ENCODE measurements at places on chromosomes 6 and 20.

GRCh38 chr6:16730738-16731477 lies 30.4 kb downstream of the ATXN1 start:
- no peak for DNase-seq

DNA sequence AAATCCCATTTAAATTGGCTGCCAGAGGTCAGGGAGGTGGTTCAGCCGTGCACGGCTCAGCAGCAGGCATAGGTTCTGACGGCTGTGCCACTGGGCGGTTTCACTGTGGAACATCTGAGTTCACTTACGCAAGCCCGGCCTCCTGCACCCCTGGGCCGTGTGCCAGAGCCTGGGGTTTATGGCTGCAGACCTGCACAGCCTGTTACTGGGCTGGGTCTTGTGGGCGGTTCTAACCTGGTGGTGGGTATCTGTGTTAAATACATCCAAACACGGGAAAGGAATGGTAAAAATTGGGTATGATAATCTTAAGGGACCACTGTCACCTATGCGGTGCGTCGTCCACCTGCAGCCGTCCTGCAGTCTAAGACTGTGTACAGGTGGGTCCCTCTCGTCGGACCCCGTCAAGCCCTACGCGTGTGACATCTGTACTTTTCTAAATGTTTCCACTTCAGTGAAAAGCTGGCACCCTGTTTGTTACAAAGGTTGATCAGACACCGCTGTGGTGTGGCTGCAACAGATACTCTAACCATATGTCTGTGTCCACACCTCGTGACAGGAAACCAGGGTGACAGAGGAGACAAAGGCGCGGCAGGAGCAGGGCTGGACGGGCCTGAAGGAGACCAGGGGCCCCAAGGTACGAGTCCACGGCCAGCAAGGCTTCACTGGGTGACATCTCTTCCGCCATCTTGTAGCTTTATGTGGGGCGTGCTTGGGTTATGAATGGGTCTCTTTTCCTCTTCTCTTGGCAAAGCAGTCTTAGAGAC lies 21.5 kb downstream of the COL9A3 start:
- no peak for DNase-seq

- DNase-seq, result no peak
These were observed 38.5 kb downstream of the DST start for GRCh38 chr6:56604186-56604585.

DNA sequence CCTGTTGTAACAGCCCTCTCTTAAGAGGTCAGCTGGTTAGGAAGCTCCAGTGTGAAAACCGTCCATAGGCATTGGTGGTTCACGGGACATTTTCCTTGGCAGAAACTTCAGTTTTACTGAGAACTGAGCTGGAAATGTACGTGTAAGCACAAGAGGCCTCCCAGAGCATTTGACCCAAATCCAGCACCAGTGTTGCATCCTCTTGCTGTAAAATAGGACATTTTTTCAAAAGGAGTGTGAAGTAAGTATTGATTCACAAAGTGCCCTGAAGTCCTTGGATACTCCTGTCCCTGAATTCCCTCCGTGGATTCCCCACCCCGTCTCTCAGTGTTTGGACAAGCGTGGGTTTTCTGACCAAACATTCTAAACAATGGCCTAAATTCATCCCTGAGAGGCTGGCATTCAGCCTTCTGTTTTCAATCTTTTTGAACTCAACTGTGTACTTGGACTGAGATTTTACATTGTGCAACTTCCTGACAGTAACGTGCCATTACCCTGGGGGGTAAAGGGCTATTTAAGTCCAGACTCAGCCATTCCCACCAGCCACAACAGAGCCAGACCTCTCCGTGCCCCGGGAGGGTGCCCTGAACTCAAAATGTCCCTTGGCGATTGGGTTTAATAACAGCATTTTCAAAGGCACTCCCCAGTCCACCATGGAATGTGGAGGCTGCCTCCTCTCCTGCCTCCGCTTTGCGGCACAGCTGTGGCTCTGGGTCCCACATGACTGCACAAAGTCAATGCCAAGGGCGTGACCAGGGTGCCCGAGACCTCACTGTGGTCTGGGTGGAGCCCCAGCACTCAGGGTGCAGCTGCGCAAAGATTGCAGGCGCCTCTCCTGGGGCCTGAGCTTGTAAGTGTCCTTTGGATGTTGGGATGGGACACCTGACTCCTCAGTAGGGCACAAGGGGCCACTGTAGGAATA lies 92.7 kb upstream of the AFDN start:
- no peak for DNase-seq

GRCh38 chr20:63161176-63161651 lies 54.7 kb downstream of the YTHDF1 start:
- no peak for DNase-seq

GRCh38 chr6:30842754-30843610 lies 41.3 kb upstream of the DDR1 start:
- DNase-seq, result no peak

- no peak for DNase-seq
These were observed 103.2 kb upstream of the ARMC2 start for GRCh38 chr6:108744996-108745395.

- DNase-seq, result no peak
These were observed 244.9 kb downstream of the HIVEP2 start for GRCh38 chr6:142700032-142700431.

GRCh38 chr6:50973464-50973863 lies 154.8 kb downstream of the TFAP2B start:
- DNase-seq, result no peak

- DNase-seq, result no peak
These were observed 25.2 kb upstream of the PDE7B start for GRCh38 chr6:135826236-135826804.

GRCh38 chr20:63212792-63213191 lies 3.1 kb downstream of the YTHDF1 start:
- no peak for DNase-seq

- DNase-seq, result no peak
These were observed 85.6 kb downstream of the UBE3D start for GRCh38 chr6:82980086-82980485.

GRCh38 chr6:104381907-104382306 lies 477.8 kb downstream of the HACE1 start:
- DNase-seq, result no peak

- DNase-seq, result no peak
These were observed 10.6 kb downstream of the PYGB start for GRCh38 chr20:25258476-25258805.

- no peak for DNase-seq
These were observed 125.8 kb upstream of the BCLAF1 start for GRCh38 chr6:136415351-136416007.

GRCh38 chr20:23139524-23139923 lies 53.4 kb upstream of the CD93 start:
- DNase-seq, result no peak

GRCh38 chr20:63023936-63024571 lies 17.3 kb upstream of the BHLHE23 start:
- no peak for DNase-seq

DNA sequence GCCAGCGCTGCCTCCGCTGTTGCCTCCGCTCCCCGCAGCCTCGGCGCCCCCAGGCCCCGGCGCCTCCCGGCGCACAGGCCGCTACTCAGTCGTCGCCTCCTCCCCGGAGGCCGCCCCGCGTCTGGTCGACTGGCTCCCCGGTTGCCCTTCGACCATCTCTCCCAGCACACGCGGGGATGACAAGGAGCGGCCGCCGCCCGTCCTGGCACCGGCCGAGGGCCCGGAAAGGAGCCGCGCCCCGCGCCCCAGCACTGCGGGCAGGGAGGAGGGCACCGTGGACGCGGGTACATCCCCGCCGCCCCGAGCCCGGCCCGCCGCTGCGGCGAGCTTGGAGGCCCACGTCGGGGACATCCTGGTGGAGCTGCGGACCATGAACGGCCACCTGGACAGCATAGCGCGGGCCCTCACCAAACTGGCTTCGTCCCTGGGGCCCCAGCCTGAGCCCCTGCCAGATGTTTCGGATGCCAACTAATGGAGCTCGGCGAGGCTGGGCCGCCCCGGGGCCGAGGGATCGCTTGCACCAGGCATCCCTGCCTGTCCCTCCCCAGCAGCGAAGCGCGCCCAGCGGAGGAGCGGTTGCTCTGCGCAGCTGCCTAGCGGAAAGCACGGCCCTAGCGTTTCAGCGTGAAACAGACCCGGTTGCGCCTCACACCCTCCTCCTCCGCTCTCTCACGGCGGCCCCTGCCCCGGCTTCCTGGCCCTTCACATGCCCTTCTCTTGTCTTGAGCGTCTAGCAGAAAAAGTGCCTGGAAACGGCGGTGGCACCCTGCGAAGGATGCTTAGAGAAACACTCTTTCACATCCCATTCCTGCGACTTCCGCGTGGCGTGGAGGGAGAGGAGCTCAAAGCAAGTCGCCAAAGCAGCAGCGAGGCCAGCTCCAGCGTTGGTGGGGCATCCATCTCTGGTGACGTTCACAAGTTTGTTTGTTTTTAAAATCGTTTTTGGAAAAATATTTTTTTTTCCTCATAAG lies 285.8 kb upstream of the SUPT3H start:
- peak; percentile 11 for DNase-seq

GRCh38 chr6:166998256-166999144 lies 697 bp upstream of the CEP43 start:
- DNase-seq, result no peak

DNA sequence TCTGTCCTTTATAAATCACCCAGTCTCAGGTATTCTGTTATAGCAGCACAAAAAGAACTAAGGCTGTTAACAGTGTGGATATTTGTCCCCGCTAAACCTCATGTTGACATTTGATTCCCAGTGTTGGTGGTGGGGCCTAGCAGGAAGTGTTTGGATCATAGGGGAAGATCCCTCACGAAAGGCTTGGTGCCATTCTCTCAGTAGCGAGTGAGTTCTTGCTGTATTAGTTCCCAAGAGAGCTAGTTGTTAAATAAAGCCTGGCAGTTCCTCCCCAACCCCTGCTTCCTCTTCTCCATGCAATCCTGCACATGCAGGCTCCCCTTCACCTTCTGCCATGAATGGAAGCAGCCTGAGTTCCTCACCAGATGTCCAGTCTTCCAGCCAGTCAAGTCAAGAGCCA lies 29.8 kb upstream of the ERVFRD-1 start:
- no peak for DNase-seq

GRCh38 chr20:20892328-20892727 lies 179.9 kb upstream of the RALGAPA2 start:
- no peak for DNase-seq

GRCh38 chr6:112027942-112028674 lies 25.8 kb upstream of the CCN6 start:
- peak; percentile 28 for DNase-seq

- no peak for DNase-seq
These were observed 52.0 kb downstream of the ITCH start for GRCh38 chr20:34415079-34415478.

DNA sequence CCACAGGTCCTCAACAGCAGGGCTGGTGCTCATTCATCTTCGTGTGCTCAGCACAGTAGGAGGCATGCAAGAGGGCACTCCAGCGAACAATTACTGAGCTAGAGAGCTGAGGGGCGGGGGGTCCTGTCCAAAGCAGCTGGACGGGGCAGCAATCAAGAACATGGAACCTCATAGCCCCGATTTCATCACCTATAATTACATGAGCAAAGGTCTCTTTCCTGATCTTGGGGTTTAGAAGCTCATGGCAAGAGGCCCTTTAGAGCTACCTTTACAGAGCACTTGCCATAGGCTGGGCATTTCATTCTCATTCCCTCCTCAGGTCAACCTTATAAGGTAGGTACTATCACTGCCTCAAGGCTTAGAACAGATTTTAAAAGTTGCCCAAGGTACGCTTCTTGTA lies 10.4 kb downstream of the MOCS1 start:
- no peak for DNase-seq

DNA sequence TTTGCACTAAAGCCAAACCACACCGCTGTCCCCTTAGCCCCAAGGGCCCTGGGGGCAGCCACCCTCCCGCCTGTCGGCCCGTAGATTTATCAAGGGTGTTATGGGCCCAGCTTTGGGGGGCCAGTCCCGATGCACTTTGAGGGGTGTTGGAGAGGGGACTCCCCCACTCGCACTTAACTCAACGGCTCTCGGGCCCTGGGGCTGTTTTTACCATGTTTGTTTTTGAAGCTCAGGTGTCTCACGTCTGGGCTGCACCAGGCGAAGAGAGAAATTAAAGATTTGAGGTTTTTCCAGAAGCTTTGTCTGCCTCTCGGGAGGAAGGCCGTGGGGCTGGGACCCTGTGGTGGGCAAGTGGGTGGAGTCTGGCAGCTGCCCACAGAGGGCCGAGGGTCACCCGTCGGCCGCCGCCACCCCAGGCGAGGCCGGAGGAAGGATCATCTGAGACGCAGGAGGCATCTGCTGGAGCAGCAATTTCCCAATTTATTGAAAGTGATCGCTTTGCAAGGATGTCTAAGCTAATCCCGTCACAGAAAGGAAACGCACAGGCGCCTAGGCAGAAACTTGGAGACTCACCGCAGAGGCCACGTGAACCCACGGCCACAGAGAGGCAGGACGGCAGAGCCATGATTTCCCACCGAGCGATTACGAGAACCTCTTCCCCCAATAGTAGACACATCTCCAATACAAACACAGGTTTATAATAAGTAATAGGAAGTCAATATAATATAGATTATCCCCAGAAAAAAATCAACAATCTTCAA lies 3.8 kb downstream of the SLC2A4RG start:
- DNase-seq, result no peak

GRCh38 chr6:49540614-49541013 lies 9.9 kb upstream of the C6orf141 start:
- DNase-seq, result no peak

DNA sequence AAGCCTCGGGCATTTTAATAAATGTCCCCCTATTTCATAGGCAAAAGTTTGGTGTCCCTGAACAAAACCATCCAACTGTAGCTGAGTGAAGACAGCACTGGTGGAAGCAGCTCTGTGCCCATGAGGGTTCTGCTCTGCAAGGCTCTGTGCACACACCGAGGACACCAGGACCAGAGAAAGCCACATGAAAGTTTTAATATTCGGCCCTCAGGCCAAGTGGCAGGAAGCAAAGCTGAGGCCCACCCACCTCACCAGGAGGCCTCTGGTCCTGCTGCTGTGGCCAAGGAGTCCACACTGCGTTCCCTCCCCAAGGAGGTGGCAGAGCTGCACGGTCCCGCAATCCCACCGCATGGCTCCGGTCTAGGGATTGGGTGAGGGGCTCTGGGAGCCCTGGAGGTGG lies 62.6 kb upstream of the RPS6KA2 start:
- no peak for DNase-seq

- DNase-seq, result peak; percentile 48
These were observed 5.1 kb downstream of the KCNS1 start for GRCh38 chr20:45095805-45096238.

DNA sequence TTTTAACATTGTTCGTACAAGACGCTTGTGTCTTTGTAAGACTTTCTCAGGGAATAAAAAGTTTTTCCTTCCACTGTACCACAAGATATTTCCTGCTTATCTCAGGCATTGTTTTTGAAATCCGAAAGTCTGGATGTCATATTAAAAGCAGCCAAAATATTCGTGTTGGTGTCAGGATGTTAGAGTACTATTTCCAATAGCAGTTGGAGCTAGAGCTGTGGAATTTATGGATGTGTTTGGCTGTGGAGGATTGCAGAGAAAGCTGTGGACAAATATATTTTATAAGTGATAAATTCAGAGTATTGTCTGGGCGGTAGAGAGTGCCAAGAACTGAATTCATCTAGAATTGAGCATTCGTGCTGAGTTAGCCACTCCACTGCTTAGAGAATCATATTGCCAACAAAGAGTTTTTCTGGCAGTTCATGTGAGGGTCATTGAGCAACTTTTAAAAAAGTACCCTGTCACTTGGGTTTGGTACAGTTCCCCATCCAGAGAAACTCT lies 57.7 kb downstream of the ZDHHC14 start:
- no peak for DNase-seq
